ENCODE measurements at places on chromosomes 3 and 15.
A peak's percentile ranks its signal among the peaks of the same experiment; 100 is the strongest.

- DNase-seq, result no peak
These were observed 10.1 kb upstream of the GLCE start for GRCh38 chr15:69150336-69150735.

- no peak for DNase-seq
These were observed 231.5 kb downstream of the ALCAM start for GRCh38 chr3:105598042-105598796.

DNA sequence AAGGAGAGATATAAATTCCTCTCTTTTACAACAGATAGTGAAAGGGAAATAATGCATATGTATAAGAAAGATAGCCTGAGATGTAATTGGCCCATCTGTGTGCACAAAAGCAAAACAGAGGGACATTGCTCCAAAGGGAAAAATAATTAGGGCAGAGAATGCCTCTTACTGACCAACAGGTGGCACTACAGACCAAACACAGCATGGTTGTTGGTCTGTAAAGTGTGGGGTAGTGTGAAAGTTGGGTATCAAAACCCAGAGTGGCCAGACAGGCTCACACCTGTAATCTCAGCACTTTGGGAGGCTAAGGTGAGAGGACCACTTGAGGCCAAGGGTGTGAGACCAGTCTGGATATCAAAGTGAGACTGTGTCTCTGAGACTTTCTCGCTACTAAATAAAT is 4.5 kb upstream of the TLNRD1 start:
- no peak for DNase-seq

GRCh38 chr3:161270991-161271390 is 49.9 kb downstream of the NMD3 start:
- DNase-seq, result no peak

DNA sequence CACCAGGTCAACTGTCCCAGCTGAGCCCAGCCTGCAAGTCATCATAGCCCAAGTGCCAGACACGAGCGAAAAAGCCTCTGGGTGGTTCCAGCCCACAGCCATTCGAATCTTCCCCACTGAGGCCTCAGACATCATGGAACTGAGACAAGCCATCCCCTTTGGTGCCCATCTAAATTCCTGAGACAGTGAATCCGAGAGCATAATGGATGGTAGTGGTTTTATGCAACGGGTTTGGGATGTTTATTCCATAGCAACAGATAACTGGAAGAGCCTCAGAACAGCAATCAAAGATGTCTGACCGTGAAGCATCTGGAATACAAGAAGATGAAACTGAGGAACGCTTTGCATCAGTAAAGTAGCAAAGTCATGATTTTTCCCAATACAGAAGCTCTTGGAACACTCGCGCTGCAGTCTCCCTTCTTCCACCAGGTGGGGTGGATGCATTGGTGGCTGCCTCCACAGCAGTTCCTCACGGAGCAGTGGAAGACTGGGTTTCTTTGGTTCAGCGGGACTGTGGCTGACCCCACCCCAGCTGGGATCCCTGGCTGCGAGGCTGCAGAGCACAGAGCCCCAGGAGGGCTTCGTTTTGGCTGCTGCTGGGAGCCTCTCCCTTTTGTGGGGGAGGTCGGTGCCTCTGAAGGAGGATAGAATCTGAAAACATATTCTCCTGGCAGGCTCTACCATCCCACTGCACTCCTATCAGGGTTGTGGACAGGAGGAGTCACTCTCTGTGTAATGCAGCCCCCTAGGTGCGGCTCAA is 26.4 kb upstream of the PDE8A start:
- DNase-seq, result peak; percentile 25

GRCh38 chr15:48868536-48868935 is 9.4 kb upstream of the EID1 start:
- no peak for DNase-seq

- DNase-seq, result no peak
These were observed 108.2 kb upstream of the CHRM5 start for GRCh38 chr15:33859992-33860545.

- no peak for DNase-seq
These were observed 33.7 kb upstream of the CD47 start for GRCh38 chr3:108124337-108125152.

DNA sequence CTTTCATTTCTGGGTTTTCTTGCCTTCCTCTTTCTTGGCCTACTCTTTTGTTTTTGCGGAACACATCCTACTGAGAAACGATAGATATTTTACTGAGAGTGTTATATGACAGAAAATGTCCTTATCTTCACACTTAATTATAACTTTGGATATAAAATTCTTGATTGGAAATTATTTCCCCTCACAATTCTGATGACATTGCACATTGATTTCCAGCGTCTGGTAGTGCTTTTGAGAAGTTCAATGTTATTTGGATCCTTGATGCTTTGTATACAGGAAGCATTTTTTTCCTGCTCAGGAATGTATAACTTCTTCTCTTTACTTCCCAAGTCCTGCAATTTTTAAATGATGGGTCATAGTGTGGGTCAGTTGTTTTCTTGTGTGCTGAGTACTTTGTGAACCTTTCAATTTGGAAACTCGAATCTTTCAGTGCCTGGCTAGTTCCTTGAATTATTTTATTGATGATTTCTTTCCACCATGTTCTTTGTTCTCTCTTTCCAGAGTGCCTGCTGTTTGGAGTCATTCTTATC is 183.9 kb downstream of the PDCD6IP start:
- no peak for DNase-seq

- DNase-seq, result no peak
These were observed 244.8 kb upstream of the TPRG1 start for GRCh38 chr3:188926741-188927511.

DNA sequence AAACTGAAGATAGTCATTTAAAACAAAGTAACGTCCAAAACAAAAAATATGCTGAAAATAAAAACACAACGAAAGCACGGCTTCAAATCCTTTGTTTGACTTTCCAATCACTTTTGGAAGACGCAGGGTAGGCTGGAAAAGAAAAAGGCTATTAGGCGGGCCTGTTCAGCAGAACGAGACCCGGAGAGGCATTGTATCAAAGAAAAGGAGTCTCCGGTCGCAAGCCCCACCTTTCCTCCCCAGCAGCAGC is 691 bp downstream of the SENP7 start:
- no peak for DNase-seq

- no peak for DNase-seq
These were observed 55.4 kb upstream of the POLG start for GRCh38 chr15:89389841-89390603.

- no peak for DNase-seq
These were observed 41.8 kb upstream of the MYZAP start for GRCh38 chr15:57549935-57550334.

DNA sequence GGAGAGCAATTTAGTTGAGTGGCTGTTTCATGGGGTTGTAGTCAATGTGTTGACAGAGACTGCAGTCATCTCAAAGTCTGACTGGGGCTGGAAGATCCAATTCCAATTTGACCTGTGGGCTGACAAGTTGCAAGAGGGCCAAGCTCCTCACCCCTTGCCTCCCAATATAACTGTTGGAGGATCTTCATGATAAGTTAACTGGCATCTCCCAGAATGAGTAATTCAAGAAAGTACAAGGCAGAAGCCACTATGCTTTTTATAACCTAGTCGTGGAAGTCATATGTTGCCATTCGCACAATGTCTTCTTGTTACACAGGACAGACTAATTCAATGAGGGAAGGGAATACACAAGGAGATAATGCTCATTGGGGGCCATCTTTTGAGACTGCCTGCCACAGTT is 29.1 kb downstream of the GPR15 start:
- no peak for DNase-seq

- DNase-seq, result no peak
These were observed 90.0 kb upstream of the NAALADL2 start for GRCh38 chr3:174769171-174769570.

- no peak for DNase-seq
These were observed 3.6 kb downstream of the TRH start for GRCh38 chr3:129978123-129978522.

DNA sequence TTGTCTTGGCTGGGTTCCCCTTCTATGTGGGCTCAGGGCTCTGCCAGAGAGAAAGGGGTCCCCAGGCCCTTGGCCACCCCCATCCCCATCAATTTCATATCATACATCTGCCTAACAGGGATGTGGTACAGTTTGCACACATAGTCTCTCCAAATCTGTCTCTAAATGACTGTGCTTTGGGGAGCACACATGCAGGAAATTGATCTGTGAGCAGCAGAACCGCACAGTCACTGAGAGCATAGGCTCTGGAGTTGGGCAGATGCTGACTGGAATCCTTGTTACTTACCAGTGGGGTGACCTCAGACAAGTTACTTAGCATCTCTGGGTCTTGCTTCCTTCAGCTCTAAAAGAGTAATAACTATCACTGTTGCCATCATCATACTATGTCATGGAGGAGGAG is 273.9 kb downstream of the ABHD5 start:
- DNase-seq, result no peak

GRCh38 chr3:24899901-24900603 is 405.4 kb upstream of the THRB start:
- no peak for DNase-seq

DNA sequence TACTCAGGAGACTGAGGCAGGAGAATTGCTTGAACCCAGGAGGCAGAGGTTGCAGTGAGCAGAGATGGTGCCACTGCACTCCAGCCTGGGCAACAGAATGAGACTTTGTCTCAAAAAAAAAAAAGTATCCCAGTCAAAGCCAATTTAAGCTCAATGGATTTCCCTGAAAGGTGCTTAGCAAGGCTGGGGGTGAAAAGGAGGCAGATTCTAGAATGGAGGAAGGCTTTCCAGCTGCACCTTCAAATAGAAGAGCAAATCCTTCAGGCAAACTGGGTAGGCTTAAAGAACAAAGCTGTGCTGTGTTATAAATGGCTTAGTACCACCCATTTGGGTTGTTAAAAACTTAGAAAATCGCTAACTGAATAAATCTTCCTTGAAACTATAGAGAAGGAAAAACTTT is 3.0 kb upstream of the IFT57 start:
- no peak for DNase-seq

GRCh38 chr15:95605098-95605497 is 725.4 kb upstream of the NR2F2 start:
- no peak for DNase-seq

- no peak for DNase-seq
These were observed 8.9 kb downstream of the MKRN2OS start for GRCh38 chr3:12536423-12536822.

- no peak for DNase-seq
These were observed 10.2 kb upstream of the FBLN2 start for GRCh38 chr3:13538520-13539291.

DNA sequence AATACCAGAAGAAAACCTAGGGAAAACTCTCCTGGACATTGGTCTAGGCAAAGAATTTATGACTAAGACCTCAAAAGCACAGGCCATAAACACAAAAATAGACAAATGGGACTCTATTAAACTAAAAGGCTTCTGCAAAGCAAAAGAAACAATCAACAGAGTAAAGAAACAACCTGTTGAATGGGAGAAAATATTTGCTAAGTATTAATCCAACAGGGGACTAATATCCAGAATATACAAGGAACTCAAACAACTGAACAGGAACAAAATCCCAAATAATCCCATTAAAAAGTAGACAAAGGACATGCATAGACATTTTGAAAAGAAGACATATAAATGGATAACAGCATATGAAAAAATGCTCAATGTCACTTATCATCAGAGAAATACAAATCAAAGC is 6.9 kb upstream of the ACVR2B start:
- no peak for DNase-seq

DNA sequence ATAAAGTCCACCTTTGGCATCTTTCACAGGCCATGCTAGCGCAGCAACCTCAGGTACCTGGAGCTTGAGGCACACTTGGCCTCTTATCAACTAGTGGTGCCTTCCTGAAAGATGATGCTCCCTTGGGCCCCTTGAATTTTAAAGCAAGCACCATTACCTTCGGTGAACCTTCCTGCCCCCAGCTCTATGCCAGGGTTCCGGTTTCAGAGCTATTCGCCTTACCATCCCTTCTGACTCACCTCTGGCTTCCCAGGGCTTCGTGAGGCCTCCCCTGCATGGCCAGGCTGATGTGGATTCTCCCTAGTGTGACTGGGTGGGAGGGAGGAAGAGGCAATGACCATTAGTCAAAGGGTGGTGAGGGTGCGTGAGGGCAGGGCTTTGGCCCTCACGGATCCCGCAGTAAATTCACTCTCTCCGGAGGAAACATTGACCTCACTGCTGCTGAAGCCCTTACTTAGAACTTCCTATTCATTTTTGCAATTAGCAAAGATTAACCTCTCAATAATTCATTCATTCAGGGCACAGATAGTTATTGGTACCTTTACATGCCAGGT is 16.3 kb downstream of the BHLHE40 start:
- DNase-seq, result no peak

DNA sequence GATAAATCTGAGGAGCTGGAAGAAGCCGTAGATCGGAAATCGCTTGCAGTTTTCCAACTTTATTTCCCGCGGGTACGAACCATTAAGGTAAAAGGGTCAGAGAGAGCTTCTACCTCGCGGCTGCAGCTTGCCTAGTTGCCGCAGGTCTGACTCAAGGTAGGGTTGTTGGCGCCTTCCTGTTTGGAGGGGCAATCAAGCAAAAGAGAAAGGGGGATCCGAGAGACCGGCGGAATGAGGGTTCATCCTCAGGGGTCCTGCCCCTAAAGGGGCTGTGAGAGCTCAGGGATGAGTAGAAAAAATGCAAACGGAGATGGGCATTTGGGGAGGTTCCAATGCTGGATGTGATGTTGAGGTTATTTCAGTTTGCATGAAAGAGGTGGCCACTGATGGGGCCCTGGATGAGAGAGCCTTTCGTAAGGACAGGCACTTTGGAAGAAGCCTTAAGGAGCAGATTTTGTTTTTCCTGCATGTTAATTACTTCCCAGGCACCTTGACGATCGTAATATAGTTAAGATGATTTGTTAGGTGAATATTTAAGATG is 265.4 kb downstream of the CGGBP1 start:
- no peak for DNase-seq

GRCh38 chr15:91508633-91509032 is 344.9 kb upstream of the SLCO3A1 start:
- no peak for DNase-seq

DNA sequence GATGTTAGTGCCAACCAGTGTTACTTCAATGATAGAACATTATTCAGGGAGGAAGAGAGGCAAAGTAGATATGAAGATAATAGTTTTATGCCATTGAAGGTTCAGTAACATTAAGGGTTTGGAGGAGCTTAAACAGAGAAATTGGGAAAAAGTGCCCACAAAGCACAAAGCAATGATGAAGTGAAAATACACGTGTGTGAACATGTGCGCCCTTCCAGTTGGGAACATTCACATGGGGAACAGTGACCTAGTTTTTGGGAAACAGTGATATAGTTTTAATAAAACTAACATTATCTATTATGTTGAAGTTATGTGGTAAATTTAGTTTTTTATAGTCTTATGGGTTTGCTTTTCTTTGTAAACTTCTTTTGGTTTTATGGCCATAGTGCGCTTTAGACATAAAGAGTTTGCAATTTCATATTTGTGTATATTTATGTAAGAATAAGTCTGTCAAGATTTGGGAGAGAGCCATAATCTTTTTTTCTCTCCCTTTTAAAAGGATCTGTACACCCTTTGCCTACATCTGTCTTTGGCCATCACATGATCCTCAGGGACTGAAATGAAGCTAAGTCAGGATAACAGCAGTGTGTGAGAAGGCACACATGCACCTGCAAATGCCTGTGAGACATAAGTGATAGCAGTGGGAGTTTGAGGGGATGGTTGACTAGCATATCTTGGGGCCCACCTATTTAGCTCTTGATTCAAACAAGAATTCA is 450.3 kb upstream of the THRB start:
- DNase-seq, result no peak

Data from NCI-H1092 (cell line).